ENCODE measurements at places on chromosomes 16 and 17.

- DNase-seq = no peak
Measured at GRCh38 chr16:68065716-68066305, 19.4 kb upstream of the NFATC3 start.

- DNase-seq = no peak
Measured at GRCh38 chr17:21289902-21290571, 5.5 kb downstream of the MAP2K3 start.

GRCh38 chr17:7580604-7581575 is 1.5 kb downstream of the CD68 start:
- no peak for DNase-seq

DNA sequence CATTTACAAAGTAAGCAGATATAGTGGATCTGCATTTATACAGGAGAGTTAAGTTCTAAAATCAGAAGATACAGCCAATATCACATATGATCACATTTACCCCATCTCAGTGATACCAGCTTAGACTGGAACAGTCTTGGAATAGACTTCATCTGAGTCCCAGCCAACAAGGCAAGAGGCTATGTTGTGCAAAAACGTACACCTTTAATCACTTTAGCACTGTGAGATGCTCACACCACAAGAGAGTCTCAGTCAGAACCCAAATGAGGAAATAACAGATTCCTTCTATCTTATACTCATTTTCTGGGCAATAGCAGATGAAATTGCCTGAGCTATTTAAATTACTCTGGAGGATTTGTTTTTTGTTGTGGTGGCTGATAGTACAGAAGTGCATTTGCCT is 145.6 kb downstream of the ANKFN1 start:
- no peak for DNase-seq

Data from CD4-positive, alpha-beta T cell treated with Interleukin-12 subunit alpha and Interleukin-12 subunit beta, for 1 hour (primary cell).